ENCODE measurements at places on chromosomes 3 and 15.
A peak's percentile ranks its signal among the peaks of the same experiment; 100 is the strongest.

GRCh38 chr3:141262308-141262705, 30.7 kb downstream of the PXYLP1 start:
- no peak for DNase-seq

DNA sequence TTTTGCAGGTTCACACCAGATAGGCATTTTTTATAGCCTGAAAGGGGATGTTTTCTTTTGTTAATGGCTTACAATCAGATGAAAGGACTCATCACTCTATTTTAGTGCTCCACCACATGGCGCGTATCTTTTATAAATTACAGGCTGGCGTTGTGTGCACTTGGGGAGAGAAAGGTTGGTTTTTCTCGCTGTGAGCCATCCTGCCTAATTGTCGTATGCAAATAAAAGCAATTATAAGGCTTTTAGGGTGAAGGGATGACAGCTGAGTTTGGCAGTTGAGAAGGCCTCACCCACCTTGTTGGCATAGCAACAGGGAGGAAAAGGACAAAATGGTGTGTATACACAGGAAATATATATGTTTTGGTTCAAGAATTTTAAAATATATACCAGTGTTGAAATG, 268.0 kb downstream of the NR2F2 start:
- DNase-seq: no peak

DNA sequence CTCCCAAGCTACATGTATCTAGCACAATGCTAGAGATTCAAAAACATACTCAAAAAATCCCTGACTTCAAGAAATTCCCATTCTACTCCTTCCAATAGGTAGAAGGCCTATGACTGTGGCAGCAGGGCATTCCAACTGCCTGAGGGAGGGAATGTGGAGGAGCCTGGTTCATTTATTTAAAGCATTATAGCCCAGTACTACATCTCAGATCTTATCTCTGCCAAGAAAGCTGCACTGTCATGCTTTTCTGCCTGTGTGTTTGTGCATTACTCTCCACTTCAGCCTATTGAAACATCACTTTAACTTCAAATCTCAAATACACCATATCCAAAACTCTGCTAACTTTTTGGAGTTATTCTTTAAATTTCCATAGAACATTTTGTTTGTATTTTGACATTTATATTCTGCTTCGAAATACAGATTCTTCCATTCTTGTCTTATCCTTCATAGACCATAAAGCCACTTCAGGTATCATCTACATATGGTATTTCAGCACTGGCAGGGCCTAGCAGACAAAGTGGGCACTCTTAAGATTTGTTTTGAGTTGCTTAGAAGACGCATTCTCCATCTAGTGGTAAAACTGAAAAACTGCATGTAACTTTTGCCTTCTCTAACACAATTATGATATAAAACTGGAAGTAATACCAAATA, 59.1 kb upstream of the NEDD4 start:
- DNase-seq: peak; percentile 28

DNA sequence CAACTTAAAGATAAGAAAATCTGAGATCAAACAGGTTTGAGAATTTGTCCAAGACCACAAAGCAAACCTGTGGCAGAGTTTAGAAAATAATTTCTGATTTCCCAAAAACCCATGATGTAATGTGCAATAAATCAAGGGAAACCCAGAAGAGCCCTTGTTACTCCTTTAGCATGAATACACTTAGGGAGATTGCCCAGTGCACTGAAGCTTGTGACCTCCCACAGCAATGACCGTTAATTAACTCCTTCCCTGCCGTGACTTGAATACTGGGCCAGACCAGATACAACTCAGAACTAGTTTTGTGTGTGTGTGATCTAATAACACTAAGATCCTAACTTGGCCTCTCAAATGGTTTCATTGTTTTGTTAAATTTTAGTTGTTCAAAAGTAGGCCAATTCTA, 2.5 kb downstream of the PRKAR2A start:
- DNase-seq: no peak

- no peak for DNase-seq
Observed at GRCh38 chr15:73375755-73376305, 7.1 kb upstream of the HCN4 start.

DNA sequence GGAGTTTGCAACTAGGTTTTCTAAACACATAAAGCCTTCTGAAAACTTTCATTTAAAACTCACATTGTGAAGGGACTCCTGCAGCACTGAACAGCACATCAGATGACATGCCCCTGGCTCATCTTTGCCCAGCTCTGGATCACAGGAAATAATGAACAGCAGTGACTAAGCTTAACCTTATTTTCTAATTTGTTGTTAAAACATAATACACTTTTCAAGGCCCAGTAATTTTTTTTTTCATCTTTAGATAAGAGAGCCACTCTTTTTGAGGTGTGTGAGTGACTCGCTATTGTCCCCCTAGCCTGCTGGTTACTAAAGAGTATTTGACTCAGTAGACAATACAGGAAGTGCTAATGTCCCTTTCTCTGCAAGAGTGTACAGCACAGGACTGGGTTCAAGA, 204.0 kb downstream of the OSBPL10 start:
- no peak for DNase-seq

- no peak for DNase-seq
Observed at GRCh38 chr15:20358066-20358778, 183.4 kb downstream of the GOLGA6L6 start.

- no peak for DNase-seq
Observed at GRCh38 chr15:42621996-42622925, 46.9 kb downstream of the STARD9 start.

- no peak for DNase-seq
Observed at GRCh38 chr3:97021778-97022177, 207.4 kb downstream of the EPHA6 start.

GRCh38 chr3:47525617-47526016, 12.1 kb upstream of the ELP6 start:
- no peak for DNase-seq

DNA sequence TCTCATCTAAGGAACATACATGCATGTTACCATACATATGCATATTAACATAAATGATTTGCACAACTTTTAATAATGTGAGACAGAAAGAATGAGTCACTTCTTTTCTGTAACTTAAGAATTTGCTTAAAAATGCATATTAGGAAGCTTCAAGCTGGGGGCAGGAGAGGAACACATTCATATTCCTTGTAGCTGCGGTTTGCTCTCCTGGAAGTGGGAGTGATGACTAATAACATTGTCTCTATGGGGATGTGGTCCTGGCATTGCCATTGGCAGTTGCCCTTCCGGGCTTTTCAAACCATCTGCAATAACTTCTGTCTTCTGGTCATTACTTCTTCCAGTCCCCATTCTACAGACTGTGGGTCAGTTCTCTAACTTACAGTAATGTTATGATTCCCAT, 15.6 kb downstream of the CHST2 start:
- DNase-seq: no peak

DNA sequence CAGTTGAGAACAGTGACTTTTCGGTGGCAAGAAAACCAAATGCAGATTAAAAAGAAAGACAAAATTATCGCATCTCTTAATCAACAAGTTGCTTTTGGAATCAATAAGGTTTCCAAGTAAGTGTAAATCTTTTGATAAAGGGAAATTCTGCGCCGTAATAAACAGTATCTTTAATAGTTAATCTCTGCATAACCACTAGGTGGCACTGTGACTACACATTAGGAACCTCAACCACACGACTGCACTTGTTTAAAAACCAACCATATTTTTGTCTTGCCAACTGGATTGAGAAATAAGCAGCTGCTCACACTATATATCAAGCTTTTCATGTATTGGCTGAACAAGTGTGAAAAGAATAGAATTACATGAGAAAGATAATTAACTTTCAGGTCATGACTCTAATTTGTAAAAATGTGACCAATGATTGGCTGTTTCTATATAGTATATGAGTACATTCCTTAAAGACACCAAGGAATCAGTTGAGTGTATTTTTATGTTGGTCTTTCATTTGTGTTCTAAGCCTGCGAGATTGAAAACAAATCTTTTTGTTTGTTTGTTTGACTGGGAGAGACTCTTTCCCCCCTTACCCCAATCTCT, 72.7 kb downstream of the DZIP3 start:
- peak; percentile 32 for DNase-seq

DNA sequence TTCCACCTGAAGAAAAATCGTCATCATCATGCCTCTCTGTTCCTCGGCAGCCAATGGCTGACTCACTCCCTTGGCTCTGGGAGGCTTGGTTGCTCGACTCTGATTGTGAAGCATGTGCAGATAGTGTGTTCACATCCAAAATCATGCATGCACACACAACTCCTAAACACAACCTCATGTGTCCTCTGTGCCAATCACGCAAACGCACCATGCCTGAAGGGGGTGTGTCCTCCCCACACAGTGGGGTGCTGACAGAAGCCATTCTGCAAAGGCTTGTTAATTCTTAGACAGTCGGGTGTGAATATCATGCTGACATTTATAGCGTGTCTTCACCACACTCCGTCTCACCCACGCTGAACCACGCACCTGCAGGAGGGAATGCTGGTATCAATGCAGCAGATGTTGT, 11.4 kb upstream of the CCDC174 start:
- DNase-seq: no peak

GRCh38 chr15:97030251-97030650, 699.8 kb downstream of the NR2F2 start:
- DNase-seq: no peak

DNA sequence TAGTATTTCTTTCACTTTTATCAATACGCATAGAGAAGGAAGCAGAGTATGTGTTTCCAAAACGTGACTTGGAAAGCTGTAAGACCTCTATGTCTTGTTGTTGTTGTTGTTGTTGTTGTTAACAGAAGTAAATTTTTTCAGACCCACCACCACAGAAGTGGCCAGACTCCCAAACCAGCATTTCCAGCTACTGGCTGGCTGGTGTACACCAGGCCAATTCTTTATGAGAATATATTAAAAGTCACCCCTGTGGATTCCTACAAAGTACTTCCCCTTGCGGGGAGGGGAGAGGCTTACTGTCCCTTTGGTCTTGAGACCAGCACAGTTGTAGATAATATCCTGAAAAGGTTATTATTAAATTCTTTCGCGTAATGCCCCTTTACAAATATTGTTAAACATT, 1.6 kb upstream of the FOXP1 start:
- no peak for DNase-seq

GRCh38 chr3:117751651-117752050, 1042.1 kb downstream of the TUSC7 start:
- DNase-seq: no peak

DNA sequence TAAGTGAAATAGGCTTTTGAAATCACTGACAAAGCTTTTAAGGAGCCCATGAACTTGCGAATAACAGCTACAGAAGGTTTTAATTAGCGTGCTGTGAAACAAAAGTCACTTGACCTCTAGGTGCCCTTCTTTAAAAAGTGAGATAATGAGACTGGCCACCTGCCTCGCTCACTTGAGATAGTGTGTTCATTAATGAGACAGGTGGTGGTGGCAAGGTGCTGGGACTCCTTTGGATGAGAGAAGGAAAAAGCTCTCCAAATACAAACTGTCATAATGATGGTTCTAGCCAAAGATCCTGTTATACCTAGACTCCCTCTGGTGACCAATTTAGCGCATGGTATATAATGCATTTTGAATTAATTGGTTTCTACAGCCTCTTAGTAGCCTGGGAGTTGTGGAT, 22.7 kb upstream of the IREB2 start:
- DNase-seq: no peak

- DNase-seq: no peak
Observed at GRCh38 chr3:29805757-29806156, 524.9 kb downstream of the RBMS3 start.

- no peak for DNase-seq
Observed at GRCh38 chr3:151766454-151766853, 32.7 kb downstream of the AADACL2 start.

DNA sequence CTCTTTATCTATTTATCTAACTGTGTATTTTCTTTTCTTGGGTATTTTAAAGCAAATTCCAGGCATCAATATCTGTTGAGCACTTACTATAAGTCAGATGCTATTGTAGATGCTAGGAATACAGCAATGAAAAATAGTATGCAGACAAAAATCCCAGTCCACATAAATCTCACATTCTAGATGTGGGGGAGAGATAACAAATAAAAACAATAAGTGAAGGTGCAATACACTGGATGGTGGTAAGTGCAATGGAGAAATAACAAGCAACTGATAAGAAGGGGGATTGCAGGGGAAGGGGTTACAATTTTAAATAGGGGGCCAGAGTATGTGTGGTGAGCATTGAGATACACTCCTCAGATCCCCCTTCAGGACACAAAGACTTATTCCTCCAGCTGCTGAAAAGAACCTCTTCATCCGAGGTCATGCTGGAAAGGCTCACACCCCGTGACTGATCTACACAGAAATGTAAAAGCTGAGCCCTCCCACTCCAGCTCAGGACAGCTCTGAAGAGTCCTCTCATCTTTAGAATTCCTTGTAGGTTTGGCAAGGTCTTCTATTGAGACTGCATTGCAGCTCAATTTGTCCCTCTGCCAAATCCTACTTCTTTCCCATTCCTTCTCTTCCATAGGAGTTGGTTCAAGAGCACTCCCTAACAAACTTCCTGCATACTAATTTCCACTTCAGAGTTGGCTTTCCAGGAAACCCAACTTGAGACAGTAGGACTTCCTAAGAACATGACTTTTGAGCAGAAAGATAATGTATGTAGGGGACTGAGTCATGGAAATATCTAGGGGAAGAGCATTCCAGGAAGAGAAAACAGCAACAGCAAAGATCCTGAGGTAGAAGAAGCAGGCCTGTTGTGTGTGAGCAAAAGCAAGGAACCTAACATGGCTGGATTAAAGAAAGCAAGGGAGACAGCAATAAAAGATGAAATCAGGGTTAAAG, 8.1 kb upstream of the SCG3 start:
- no peak for DNase-seq

DNA sequence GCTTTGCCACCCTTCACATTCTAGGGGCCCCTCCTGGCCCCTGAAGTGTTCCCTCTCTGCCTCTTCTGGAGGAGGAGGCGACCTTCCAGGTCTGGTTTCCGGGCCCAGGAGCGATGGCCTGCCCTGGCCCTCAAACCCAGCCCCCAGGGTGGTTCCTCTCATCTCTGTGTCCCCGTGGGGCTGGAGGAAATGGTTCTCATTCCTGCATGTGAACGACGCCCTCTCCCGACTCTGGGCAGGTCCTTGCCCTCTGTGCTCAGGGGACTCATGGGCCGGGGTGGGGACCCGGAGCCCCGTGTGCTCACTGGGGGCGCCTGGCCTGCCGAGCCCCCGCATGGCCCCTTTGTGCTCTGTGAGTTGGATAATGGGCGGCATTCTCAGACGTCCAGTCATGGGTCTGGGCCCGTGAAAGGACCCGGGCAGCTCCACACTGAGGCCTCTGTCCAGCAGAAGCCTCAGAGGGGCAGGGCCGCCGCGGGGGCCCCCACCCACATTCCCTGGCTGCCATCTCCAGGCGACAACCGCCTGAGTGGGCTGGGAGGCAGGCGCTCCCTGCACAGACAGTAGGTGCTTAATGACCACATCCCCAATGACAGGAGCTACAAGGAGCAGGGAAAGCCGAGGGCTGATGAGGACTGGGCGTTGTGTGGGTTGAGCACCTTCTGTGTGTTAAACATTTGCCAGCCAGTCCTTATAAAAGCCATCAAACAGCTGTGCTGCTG, 5.5 kb upstream of the PLXND1 start:
- DNase-seq: no peak

- DNase-seq: no peak
Observed at GRCh38 chr3:190038050-190038933, 82.4 kb downstream of the P3H2 start.
